ENCODE measurements at places on chromosomes 5 and 9.

DNA sequence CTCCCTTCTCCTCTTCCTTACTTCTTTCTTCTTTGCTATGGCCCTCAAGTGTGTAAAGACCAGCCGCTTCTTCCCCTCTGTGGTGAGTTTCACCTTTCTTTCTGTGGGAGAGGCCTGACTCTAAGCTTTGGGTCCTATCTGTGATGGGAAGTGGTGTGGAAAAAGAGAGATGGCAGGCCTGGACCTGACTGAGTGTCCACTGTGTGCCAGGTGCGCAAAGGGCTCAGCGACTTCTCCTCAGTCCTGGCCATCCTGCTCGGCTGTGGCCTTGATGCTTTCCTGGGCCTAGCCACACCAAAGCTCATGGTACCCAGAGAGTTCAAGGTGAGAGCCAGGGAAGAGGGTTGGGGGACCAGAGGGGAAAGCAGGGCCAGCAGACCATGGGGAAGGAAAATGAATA, 5.9 kb downstream of the SLC4A9 start:
- DNase-seq: no peak

DNA sequence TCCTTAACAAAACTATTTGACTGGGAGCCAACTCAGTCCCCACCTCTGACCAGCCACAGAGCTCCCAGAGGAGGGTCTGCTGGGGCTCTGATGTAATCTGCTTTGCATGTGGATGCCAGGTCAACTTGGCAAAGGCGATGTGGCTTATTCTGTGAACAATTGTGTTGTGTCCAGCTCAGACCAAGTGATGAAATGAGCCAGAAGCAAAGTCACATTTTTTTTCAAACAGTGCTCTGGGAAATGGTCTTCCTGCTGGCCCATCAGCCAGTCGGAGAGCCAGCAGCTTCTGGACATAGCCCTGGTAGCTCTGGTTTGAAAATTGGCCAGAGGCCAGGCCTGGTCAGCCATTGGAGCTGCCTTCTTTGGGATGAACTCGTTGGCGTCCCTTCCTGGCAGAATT, 86.5 kb downstream of the ANGPTL2 start:
- no peak for DNase-seq

DNA sequence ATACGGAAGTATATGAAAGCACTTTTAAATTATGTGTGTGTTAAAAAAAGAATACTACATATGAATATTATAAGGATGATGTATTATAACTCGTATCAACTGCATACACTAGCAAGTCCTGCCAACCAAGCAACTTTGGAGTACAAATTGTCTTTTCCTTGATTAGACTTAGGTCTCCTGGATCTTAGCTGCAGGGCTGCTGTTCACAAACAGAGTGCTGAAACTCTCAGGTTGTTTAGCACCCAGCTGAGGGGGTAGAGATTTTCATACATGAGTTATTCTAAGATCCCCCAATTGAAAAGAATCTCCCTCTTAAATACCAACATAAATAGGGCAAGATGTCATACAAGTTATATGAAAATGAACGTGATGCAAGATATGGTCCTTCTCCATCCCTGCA, 149.8 kb upstream of the TNC start:
- DNase-seq: no peak

DNA sequence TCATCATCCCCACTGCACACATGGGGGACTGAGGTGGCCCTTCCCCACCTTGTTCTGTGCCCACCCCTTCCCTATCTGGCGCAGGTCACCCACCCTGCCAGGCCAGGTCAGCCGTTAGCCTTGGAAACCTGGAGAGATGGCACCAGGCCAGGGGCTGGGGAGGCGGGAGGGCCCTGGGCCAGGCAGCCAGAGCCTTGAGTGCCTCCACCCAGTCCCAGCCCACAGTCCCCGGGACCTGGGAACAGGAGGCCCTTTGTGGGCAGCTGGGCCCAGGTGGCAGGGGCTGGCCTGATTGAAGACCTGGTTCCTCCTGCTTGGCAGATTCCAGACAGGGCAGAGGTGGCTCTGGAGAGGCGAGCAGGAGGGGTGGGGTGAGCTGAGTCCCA, 70.6 kb downstream of the LRSAM1 start:
- no peak for DNase-seq

DNA sequence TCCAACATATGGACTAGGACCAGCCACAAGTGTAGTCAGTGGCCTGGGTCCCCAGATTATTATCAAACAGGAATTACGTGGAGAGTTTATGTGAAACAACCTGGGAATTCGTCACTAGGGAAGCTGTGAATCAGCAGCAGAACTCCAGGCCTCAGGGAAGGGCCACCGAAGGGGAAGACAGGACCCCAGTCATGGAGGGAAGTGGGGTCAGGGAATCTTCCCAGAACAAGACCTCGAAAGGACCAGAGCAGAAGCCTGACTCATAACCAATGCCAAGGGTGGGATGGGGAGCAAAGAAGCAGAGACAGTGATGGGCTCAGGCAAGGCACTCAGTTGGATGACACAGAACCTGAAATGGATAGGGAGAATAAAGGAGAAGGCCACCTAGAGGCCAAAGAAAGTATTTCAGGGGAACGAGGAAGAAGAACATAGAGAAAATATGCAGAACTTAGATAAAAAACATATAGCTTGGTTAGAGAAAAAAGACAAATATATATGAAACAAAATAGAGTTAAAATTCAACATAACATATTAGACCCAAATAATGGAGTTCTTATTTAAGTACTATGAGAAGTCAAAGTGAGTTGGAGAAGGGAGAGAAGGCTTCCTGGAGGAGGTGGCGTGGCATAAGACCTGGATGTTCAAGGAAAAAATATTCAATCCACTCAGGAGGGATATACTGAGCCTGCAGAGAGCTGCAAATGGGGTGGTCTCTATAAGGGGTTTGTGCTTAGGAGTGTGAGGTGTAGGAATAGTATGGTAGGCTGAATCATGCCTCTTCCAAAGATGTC, 66.7 kb upstream of the CAST start:
- DNase-seq: no peak

GRCh38 chr5:107340631-107341030, 330.1 kb downstream of the EFNA5 start:
- no peak for DNase-seq

DNA sequence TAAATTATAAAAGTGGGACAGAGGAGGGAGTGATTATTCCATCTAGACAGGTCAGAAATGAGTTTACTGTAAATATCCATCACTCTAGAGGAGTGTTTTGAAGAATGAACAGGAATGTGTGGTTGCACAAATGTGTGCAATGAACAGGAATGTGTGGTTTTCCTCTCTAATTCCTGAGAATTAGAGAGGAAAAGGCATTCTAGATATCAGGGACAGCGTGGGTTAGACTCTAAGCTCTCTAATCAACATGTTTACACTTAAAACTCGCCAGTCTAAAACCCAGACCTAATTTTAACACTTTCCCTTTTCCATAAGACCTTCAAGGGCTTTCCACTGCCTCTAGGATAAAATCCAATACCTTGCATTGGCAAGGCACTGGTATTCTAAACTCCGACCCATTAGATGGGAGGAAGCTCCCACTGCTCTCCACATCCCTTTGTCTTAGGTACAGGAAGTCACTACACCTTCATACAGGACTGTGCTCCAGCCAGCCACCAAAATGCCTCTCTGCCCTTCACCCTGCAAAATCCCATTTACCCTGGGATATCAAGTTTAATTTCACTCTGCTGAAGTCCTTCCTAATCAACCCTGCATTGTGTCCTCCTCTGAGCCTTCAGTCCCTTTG, 67.9 kb downstream of the NFIB start:
- DNase-seq: no peak

GRCh38 chr5:5533927-5534326, 111.5 kb downstream of the ICE1 start:
- DNase-seq: no peak

- no peak for DNase-seq
Measured at GRCh38 chr5:156879665-156880285, 29.7 kb downstream of the PPP1R2B start.

DNA sequence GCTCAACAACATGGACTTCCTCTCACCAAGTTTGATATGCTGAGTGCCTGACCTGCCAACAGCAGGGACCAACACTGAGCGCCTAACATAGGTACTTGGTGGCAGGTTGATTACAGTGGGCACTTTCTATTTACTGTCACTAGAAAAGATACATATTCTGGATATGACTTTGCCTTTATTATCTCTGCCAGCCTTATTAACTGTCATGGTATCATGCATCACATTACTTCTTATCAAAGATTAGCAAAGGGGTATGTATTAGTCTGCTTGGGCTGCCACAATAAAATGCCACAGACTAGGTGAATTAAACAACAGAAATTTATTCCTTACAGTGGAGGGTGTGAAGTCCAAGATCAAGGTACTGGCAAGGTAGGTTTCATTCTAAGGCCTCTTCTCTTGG, 14.3 kb upstream of the C1QTNF2 start:
- no peak for DNase-seq

DNA sequence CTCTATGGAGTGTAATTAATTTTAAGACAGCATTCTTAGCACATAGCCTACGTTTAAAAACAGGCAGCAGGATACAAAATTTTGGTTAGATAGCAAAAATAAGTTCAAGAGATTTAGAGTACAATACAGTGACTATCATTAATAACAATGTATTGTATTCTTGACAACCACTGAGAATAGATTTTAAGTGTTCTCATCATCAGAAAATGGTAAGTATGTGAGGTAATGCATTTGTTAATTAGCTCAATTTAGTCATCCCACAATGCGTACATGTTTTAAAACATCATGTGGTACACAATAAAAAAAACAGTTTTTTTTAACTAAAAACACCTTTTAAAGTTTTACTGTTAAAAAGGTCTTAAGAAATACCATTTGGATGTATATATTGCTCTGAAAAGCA, 94.2 kb downstream of the MUSK start:
- DNase-seq: no peak

All from C1 segment of cervical spinal cord (tissue), 14 donors.